ENCODE measurements at places on chromosomes 3 and 15. TPM values are rescaled to one million over a fixed set of nuclear protein-coding genes. Genes with fewer than 3 reads are reported as not detected.
A peak's percentile ranks its signal among the peaks of the same experiment; 100 is the strongest.

DNA sequence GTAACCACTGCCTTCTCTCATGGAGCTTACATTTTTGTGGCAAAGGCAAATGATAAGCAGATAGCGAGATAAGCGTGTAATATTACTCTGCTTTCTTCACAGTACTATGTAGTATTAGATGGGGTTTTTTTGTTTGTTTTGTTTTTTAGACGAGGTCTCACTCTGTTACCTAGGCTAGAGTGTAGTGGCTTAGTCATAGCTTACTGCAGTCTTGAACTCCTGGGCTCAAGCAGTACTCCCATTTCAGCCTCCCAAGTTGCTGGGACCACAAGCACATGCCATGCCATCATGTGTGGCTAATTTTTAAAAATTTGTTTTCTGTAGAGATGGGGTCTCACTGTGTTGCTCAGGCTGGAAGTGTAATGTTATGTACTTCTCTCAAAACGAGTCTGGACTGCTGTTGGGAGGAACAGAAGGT is 22.9 kb downstream of the MBNL1 start:
- no peak for DNase-seq

GRCh38 chr3:43388915-43389314 is 102.6 kb downstream of the SNRK start:
- DNase-seq: no peak

- DNase-seq: peak; percentile 38
Measured at GRCh38 chr3:160810362-160811236, 54.6 kb downstream of the PPM1L start.

GRCh38 chr15:78049691-78050440 is 27.6 kb downstream of the TBC1D2B start:
- no peak for DNase-seq

GRCh38 chr15:74202452-74203401 is at the start of gene STRA6:
STRA6 (minus strand) TSS chr15:74202787; CDS start chr15:74202267, 520 bp downstream.
- peak; percentile 37 for DNase-seq

GRCh38 chr15:86317384-86317740 is 237.7 kb downstream of the AGBL1 start:
- DNase-seq: peak; percentile 18

DNA sequence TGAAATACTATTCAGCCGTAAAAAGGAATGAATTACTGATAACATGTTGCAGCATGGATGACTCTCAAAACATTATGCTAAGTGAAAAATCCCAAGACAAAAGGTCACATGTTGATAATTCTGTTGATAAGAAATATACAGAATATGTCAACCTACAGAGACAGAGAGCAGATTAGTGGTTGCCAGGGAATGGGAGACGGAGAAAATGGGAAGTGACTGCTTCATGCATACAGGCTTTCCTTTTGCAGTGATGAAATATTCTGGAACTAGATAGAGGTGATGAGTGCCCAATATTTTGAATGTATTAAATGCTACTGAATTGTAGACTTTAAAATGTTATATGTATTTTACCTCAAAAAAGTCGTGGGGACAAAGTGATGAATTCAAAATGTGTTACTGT is 56.2 kb downstream of the ABHD2 start:
- DNase-seq: no peak

DNA sequence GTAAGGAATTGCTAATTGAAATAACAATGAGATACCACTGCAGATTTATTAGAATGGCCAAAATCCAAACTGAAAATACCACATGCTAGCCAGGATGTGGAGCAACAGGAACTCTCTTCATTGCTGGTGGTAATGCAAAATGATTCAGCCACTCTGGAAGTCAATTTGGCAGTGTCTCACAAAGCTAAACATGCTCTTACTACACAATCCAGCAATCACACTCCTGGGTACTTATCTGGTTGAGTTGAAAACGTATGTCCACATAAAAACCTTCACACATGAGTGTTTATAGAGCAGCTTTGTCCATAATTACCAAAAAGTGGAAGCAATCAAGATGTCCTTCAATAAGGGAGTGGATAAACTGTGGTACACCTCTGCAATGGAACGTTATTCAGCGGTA is 113.3 kb downstream of the SMAD6 start:
- DNase-seq: no peak

DNA sequence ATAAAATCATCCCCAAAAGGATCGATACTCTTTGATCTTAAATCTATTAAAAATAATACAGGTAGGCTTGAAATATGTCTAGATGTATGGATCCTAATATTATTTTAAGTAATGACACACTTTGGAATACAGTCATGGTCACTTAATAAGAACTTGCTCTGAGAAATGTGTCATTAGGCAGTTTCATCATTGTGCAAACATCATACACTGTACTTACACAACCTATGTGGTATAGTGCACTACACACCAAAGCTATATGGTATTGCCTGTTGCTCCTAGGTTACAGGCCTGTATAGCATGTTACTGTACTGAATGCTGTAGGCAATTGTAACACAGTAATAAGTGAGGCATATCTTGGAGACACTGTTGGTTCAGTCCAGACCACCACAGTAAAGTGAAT is 307.1 kb downstream of the RAP2B start:
- DNase-seq: no peak

GRCh38 chr15:68314563-68314962 is 37.0 kb downstream of the FEM1B start:
- DNase-seq: no peak

- no peak for DNase-seq
Measured at GRCh38 chr3:120555657-120556509, 40.3 kb upstream of the NDUFB4 start.

GRCh38 chr3:14467814-14468620 is 65.6 kb downstream of the SLC6A6 start:
- DNase-seq: no peak

GRCh38 chr3:62670351-62670750 is 204.9 kb downstream of the CADPS start:
- no peak for DNase-seq

DNA sequence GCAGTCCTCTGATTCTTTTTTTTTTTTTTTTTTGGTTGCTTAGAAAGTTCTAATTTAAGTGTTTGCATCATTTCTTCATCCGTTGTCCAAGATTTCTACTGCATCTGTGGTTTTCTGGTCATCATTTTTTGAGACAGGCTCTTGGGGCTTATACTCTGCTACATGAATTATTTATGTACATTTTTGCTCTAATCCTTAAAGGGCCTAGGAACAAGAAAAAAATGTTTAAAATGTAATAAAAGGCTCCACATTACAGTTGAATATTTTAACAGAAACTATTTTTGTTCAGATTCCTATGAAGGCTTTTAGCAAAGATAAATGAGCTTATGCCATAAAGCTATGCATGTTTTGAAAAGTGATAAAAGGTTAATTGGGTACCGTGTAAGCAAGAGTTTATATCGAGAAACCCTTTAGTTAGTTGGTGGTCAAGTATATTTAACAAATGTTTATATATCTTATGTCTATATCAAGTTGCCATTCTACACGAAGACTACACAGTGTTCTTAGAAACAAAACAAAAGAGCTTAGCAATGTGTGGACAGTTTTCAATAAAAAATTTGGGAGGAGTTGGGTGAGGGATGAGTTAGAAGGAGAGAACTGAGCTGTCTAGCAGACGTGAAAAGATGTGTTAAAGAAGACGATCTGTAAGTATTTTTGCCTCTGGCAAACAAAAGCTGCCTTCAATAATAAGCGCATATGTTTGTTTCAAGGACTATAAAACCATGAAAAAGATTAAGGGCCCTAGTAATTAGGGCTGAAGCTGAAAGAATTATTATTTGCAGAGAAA is 563.6 kb upstream of the NAALADL2 start:
- DNase-seq: no peak

GRCh38 chr15:58583171-58583908 is 151.5 kb downstream of the LIPC start:
- no peak for DNase-seq

DNA sequence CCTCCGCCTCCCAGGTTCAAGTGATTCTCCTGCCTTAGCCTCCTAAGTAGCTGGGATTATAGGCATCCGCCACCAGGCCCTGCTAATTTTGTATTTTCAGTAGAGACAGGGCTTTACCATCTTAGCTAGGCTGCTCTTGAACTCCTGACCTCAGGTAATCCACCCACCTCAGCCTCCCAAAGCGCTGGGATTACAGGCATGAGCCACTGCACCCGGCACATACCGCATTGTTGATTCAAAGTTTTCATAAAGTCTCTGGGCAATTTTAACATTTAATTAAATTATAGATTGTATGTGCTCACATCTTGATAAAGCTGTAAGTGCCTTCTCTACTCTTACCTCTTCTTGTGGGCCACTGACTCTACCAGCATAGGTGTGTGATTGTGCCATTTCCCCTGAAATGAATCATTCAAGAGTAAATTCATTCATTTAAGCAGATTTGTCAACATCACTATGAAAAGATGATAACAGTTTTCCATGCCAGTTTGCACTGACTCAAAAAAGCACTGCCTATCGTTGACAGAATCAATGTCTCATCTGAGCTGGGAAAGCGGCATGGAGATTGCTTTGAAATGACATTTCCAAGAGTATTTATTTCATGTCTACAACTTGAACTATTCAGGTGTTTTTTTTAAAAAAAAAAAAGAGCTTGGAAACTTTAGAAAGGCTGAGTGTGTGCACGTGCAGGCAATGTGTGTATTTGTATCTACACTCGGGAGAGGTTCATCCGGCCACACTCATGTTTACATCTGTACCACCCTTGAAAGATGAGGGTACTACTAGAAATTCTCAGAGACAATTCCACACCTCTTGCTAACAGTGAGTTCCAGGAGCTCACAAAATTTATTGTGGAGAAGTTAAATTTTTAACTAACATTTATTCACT is 3.5 kb downstream of the BCL2A1 start:
- no peak for DNase-seq

DNA sequence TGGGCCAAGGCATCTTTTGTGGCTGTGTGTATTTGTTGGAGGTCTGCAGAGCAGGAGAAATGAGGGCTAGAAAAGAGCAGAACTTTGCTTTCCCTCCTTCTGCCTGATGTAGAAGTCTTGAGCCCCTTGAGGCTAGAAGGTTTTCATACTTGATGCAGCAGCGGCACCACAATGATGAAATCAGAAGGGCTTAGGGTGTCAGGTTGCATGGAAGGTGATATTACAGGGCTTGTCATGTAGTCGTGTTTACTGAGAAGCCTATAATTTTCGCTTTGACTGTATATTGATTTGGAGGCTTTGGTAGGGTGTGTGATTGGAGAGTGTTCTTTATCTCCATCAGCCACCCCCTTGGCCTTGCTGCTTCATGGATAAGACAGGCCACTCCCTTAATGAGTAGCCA is 339.8 kb downstream of the THSD4 start:
- DNase-seq: no peak

GRCh38 chr3:94928921-94929320 is 866.1 kb downstream of the NSUN3 start:
- DNase-seq: no peak

GRCh38 chr3:183554377-183554776 is 1.1 kb downstream of the KLHL6 start:
- DNase-seq: no peak

GRCh38 chr3:182567700-182568099 is 225.6 kb upstream of the ATP11B start:
- no peak for DNase-seq

DNA sequence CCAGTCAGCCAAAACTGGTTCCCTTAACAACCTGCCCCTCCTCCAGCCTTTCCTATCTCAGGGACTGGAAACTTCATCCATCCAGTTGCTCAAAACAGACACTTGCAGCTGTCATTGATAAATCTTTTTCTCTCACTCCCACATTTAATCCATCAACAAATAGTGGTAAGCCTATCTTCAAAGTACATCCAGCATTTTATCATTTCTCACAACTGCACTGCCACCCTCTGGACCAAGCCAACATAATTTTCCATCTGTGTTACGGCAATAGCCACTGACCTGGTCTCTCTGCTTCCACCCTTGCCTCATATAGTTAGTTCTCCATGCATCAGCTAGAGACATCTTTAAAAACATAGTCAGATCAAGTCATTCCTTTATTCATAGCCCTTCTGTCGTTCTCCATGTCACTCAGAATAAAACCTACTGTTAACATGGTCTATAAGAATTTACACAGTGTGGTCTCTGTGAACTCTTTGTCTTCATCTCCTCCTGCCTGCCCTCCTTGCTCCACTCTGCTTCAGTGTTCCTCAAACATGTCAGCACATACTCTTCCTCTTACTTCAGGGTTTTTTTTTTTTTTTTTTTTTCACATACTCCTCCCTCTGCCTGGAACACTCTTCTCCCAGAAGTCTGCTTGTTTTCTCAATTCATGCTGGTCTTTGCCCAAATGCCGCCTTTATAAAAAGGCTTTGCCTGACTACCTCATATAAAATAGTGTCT is 102.5 kb upstream of the COL6A5 start:
- no peak for DNase-seq

GRCh38 chr3:65988411-65989180 is 50.1 kb downstream of the MAGI1 start:
- no peak for DNase-seq

DNA sequence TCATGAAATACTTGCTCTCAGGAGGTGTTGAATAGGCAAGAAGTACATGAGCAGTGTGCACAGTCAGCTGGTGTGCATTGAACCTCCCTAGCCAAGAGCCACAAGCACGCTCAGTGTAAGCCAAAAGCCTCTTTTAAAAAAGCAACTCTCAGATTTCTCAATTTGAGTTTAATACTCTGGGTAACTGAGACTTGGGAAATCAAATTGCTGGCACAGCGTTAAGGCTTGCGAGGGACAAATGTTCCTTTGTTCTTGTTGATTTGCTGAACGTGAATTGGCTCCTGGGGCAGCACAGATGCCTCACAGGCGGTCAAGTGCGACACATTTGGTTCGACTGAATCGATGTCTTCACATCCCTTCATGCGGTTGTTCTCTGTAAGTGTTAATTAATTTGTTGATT is at the start of gene FAM240A:
FAM240A (plus strand) TSS at position 202 of the 400 bp plus-strand sequence; CDS start at position 361, 159 bp downstream.
- DNase-seq: no peak

- DNase-seq: no peak
Measured at GRCh38 chr3:122406198-122406597, 9.7 kb downstream of the WDR5B start.

DNA sequence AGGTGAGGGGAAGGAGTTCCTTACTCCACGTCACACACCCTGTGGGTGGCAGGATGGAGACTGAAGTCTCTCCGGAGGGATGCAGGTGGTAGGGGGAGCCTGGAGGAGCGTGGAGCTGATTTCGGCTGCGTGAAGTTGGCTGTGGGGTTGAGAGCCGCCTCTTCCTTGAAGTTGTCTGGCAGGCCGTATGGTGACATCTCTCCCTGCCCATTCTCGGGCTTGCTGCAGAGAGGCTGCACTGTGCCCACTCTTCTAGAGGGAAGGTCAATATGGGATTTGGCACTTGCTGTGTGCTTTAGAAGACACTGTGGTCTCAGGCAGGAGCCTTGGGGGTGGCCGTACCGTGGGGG is 13.4 kb upstream of the FBLN2 start:
- DNase-seq: no peak

RTP1 gene
- polyA plus RNA-seq: not detected

ZBTB20 gene
- 6.2 TPM for polyA plus RNA-seq

RTP3 gene
- not detected for polyA plus RNA-seq

ATP10A gene
- polyA plus RNA-seq: 2.0 TPM

SLC28A1 gene
- polyA plus RNA-seq: 0.17 TPM

RASL12 gene
- 13.7 TPM for polyA plus RNA-seq

PDE8A gene
- 13.6 TPM for polyA plus RNA-seq

GRM2 gene
- polyA plus RNA-seq: 0.03 TPM

GP9 gene
- polyA plus RNA-seq: not detected

CASR gene
- polyA plus RNA-seq: not detected

Data from heart left ventricle (tissue), 16 donors.